ENCODE measurements at places on chromosomes 16 and 17.

- no peak for DNase-seq
These were observed 331.9 kb downstream of the SEC14L1 start for GRCh38 chr17:77472468-77473310.

DNA sequence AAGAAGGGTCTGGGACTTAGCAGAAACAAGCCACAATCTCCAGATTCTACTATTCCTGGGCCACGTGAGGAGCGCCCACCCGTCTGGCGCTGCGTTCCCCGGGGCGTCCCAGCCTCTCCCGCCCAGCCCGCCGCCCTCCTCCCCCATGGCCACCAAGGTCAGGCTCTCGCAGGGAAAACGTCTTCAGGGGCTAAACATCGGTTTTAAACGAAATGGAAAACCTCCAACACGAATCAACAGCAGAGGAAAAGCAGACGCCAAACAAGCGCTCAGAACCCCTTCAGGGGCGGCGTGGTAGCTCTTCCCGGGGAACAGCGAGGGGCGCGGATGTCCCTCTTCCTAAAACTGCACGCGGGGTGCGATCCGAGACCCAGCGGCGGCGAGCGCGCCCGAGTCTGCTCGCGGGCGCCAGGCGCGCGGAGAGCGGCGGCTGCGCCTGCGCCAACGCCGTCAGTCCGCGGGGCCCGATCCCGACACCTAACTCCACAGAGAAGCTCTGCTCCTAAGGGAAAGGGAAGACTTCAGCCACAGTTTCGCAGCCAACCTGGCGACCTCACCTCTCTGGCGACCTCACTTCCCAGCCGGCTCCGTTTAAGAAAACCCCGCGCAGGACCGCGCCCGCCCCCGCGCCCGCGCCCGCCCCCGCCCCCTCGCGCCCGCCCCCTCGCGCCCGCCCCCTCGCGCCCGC is 505 bp upstream of the COG1 start:
- DNase-seq, result peak; percentile 62

GRCh38 chr16:80527297-80527696 is 13.5 kb upstream of the DYNLRB2 start:
- no peak for DNase-seq

GRCh38 chr17:10127819-10128425 is 70.5 kb downstream of the GAS7 start:
- peak; percentile 57 for DNase-seq

DNA sequence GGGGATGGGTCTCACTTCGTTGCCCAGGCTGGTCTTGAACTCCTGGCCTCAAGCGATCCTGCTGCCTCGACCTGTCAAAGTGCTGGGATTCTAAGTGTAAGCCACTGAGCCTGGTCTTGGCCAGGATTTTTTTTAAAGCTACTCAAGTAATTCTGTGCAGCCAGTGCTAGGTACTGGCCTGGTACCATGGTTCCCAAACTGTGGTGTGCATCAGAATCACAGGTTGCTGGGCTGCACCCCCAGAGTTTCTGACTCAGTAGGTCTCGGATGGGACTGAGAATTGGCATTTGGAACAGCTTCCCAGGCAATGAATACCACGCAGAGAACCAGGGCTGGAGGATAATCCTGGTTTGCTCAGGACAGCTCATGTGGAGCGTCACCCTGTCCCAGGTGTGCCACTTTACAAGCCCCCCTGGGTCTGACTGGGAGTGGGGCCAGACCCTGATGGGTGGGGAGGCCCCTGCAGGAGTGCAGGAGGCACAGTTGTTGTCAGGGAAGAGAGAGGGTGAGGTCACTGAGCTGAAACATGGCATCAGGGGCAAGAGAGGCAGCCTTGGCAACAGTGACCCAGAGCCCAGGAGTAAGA is 10.7 kb upstream of the MRPS23 start:
- no peak for DNase-seq

DNA sequence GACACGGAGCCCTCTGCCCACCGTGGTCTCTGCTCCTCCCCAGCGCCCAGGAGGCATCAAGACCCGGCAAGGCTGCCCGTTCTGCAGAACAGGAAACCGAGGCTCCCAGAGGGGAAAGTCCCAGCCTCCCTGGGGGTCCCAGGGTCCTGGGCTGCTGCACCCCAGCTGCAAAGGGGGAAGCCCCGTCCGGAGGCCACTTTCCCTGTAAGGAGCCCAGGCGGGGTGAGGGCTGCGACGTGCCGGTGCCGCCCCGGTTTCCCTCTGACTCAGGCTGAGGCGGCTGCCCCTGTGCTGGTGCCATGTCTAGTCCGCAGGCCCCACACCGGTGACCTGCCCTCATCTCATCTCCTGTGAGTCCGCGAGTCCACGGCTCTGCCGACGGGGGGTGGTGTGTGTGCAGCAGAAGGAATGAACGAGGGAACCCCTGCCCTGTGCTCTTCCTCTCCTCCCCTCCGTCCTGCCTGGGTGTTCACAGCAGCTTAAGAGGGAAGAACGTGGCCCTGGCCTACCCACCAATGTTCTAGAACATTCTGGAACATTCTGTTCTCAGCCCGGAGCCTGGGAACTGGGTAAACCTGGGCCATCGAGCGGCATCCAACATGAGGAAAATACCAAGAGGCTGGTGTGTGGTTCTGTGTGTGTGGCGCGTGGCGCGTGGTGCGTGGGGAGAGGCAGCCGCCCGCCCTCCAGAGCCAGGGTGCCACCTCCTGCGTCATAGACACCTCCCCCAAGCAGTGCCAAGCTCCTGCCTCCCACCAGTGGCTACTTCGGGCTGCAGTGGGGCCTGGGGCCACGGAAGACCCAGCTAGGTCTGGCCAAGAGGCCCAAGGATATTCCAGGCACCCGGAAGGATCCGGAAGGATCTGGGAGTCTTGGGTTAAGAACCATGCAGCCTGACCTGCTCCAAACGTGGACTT is 7.0 kb upstream of the CBFA2T3 start:
- DNase-seq, result no peak

DNA sequence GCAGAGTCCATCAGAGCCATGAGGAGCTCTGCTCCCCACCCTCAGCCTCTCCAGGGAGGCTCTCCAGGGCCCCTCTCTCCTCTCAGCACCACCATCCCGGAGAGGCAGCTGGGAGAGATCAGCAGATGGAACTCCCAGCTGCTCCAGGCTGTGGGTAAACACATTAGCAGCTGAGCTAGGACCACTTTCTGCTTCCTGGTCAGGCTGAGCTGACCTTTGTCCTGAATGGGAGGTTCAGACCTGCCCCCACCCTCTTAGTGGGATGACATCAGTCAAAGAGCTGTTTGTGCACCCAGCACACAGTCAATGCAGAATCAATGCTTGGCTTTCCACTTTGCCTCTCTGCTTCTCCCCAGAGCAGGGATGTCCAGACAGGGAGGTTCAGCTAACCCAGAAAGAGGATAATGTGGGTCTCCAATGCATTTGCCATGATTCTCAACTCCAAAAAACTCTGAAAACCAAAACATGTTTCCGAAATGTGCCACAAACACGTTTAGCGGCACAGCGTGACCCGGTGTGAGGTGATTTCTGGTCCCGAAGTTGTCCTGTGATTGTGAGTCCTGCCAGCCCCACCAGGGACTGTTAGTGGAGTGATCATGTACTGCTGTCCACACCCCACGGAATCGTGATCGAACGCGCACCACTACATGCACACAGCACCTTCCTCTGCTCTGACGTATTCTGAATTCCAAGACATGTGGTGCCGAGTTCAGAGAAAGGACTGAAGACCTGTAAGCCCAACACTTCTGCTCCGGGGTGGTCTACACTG is 6.7 kb downstream of the GPR142 start:
- DNase-seq, result peak; percentile 77

DNA sequence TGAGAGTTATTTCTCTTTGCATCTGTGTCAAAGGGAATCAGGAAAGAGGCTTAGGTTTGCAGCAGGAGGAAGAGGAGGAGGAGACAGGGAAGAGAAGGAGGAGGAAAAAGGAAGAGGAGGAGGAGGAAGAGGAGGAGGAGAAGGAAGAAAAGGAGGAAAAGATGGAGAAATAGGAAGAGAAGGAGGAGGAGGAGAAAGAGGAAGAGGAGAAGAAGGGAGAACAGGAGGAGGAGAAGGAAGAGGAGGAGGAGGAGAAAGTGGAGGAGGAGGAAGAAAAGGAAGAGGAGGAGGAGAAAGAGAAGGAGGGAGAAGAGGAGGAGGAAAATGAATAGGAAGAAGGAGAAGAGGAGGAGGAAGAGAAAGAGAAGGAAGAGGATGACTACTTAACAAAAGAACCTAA is 459.1 kb downstream of the GRIN2A start:
- DNase-seq, result no peak

DNA sequence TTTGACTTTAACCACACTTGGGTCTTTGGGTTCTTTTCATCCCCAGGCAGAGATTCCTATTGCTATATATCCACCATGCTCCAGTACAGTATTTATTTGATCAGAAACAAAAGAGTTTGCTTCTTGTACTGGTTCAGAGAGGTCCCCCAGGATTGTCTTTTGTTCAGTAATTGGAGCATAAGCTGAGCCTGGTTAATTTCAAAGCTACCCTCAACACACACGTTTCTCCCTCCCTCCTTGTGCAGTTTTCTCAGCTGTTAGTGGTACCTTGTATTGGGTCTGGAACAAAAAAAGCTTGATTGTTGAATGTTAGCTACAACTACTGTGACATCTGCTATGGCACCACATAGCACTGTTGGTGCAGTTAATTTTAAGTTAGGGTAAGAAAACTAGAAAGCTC is 50.0 kb downstream of the NUP93 start:
- DNase-seq, result no peak

- no peak for DNase-seq
These were observed 239.2 kb upstream of the GSE1 start for GRCh38 chr16:85373741-85374570.

DNA sequence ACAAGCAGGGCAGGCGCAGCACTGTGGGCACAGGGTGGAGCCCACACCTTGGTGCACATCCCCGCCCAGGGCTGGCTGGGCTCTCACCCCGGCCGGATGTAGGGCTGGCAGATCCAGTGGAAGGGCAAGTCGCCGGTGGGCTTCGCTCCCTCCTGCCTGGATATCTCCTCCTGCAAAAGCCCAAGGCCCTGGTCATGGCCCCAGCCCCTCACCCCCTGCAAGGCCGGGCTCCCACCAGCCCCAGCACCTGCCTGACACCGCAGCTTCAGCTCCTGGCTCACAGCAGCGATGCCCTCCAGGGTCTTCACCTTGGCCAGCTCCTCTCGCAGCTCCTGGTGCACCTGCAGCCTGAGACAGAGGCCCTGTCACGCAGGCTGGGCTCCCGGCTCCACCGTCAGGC is 5.0 kb downstream of the DUS1L start:
- no peak for DNase-seq
